ENCODE measurements at places on chromosomes 11 and 22.
A peak's percentile ranks its signal among the peaks of the same experiment; 100 is the strongest.

DNA sequence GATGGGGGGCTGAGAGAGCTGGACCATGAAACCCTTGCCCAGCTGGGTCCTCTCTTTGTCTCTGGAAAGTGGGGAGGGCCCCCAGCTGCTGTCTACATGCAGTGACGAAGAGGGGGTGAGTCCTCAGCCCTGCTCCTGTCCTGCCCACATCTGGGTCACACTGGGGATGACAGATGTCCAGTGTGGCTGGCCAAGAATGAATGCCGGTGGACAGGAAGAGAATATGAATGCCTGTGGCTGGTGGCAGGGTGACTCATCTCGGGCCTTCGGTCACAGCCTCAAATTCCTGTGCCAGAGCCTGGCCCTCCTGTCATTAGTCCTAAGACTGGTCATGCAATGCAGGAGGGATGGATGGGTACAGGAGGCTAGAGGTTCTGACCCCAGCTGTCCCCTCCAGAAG lies 2.2 kb upstream of the PNPLA3 start:
- peak; percentile 52 for DNase-seq

GRCh38 chr11:43267856-43268580 lies 43.8 kb upstream of the API5 start:
- DNase-seq, result no peak

DNA sequence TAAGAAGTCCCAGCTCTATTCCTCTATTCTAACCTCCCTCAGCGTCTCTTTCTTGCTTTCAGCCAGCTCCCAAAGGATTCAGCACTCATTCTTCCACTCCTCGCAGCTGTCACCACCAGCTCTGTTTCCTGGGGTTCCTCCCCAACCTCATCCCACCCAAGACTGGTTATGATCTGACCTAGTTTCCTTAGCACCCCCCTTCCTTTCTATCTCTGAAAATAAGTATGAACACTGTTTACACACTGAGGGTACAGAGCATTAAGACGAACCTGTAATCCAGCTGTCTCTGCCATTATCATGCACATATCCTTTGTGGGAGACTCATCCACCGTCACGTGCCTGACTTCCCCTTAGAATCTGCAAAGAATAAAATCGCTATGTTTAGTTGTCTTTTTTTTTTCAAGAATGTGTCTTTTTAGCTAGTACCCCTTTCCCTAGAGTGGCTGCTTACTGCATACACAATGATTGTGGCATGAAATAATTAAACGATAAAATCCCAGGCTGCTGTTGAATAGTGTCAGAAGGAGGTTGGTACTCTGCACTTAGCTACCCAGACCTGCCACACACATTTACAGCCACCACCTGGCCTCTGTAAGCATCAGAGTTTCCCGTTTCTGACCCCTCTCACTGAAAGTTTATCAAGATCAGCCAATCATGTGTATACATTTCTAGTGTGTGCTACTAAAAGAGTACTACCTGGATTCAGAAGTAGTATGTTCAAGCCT lies 26.9 kb upstream of the CSTF3 start:
- no peak for DNase-seq

GRCh38 chr11:8566613-8567210 lies 27.3 kb downstream of the STK33 start:
- DNase-seq, result peak; percentile 65

GRCh38 chr11:93852242-93852641 lies 1.8 kb upstream of the VSTM5 start:
- no peak for DNase-seq
